ENCODE measurements at places on chromosomes 2 and 18. TPM values are rescaled to one million over a fixed set of nuclear protein-coding genes. Genes with fewer than 3 reads are reported as not detected.

NTSR2 gene
- total RNA-seq: not detected

TM4SF20 gene
- not detected for total RNA-seq

AQP12A gene
- total RNA-seq: not detected

SLC11A1 gene
- total RNA-seq: 0.13 TPM

KIF5C gene
- under 0.01 TPM for total RNA-seq

HNRNPA3 gene
- total RNA-seq: 122 TPM

SAG gene
- not detected for total RNA-seq

FHL2 gene
- total RNA-seq: 110 TPM

PARD6G gene
- 1.6 TPM for total RNA-seq

GMCL1 gene
- total RNA-seq: 16.0 TPM

APCDD1 gene
- total RNA-seq: 0.53 TPM

LINC00305 gene
- total RNA-seq: not detected

CYP26B1 gene
- total RNA-seq: 0.53 TPM

MAP3K20 gene
- 32.6 TPM for total RNA-seq

BCL11A gene
- total RNA-seq: 0.27 TPM

PCARE gene
- total RNA-seq: not detected
